Right renal cortex interstitium (tissue), 3 donors: ENCODE measurements at places on chromosomes 6 and 20. TPM values are rescaled to one million over a fixed set of nuclear protein-coding genes. Genes with fewer than 3 reads are reported as not detected.

- DNase-seq, result no peak
These were observed 101.1 kb upstream of the TAB2 start for GRCh38 chr6:149216459-149216858.

GRCh38 chr6:134169871-134170486 lies 117.6 kb upstream of the SLC2A12 start:
- DNase-seq, result no peak

- DNase-seq, result no peak
These were observed 76.4 kb downstream of the ADGRB3 start for GRCh38 chr6:68711386-68712000.

DNA sequence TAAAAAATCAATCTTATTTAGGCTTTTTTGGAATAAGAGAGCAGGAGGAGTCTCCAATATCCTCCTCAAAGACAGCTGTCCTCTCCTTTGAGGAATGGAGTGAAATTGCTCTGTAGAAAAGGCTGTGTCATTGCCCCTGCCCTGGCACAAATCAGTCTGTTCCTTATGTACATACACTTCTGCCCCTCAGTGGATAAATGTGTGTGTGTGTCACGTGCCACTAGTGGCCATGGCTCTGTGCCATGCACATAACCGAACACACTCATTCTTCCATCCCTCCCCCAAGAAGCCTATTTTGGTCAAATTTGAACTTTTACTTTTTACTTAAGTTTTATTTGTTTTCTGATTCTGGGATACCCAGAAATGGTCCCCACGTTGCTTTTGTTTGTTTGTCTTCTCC lies 49.2 kb downstream of the ANKS1A start:
- no peak for DNase-seq

DNA sequence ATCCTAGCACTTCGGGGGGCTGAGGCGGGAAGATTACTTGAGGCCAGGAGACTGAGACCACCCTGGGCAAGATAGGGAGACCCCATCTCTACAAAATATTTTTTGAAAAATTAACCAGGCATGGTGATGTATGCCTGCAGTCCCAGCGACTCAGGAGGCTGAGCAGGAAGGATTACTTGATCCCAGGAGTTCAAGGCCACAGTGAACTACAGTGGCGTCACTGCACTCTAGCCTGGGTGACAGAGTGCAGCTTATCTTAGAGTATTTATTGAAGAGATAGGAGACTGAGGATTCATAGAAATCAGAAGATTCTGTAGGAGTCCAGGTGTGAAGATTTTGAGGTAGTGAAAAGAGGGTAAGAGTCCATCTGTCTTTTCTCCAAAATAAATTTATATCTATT lies 45.0 kb downstream of the SLC17A5 start:
- DNase-seq, result no peak

DNA sequence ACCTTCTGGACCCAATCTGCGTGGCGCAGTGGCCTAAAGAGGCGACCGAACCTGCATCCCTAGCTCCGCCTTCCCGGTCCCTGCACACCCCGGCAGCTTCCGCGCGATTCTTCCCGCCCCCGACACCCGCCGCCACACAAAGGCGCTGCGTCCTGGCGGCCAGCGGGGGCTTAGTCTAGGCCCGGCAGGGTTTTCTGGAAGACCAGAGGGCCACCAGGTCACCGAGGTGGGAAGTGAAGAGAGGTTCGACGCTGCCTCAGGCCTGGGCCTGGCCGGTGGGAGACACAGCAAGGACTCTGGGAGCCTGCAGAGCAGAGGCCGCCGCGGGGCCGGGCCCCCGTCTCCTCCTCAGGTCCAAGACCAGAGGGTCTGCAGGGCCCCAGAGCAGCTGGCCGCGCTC lies 154.9 kb downstream of the OR2B2 start:
- DNase-seq, result no peak

DNA sequence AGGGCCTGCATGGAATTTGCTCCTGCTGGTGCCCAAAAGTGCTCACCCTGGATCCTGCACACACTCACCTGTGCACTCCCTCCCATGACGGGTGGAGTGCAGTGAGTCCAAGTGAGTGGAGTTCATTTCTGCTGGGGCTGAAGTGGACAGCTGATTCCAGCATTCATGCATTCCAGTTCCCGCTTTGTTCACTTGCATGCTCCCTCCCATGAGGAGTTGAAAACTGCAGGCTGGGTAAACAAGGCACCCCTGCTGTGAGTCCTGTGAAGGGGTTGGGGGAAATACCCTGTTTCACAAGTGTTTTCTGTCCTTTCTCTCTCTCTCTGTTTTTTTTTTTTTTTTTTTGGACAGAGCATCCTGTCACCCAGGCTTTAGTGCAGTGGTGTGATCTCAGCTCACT lies 454.1 kb upstream of the NOX3 start:
- DNase-seq, result no peak

Gene TMEM74B
- 2.0 TPM for polyA plus RNA-seq

DNA sequence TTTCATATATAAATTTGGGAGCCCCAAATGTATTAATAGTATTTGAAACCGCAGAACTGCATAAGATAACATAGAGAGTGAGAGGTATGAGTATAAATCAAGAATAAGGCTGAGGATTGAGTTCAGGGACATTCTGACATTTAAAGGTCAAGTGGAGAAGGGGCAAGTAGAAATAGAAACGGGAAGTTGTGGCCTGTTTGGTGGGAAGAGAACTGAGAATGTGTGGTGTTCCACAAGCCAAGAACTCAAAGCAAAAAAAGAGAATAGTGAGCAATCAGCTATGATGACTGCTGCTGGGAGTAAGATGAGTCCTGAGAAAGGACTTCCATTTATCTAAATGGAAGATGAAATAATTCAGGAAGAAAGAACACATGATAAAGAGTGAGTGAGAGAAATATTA lies 418.4 kb downstream of the CD109 start:
- no peak for DNase-seq

DNA sequence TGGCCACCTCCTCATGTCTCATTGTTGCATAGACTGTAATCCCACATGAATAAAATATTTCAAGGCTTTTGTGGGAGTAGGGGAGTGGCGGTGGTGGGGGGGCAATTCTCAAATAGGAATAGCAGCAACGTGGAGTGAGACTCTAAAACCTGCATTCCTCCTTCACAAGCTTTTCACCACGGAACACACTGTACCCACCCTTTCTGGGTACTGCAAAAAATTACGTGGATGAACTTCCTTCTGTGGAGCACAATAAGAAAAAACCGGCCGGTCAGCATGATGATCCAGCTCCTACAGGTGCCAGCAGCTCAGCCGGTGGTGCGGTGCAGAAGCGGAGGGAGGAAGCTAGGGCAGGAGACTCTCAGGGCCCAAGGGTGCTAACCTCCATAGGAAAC lies 930 bp upstream of the RRAGD start:
- DNase-seq, result no peak

DNA sequence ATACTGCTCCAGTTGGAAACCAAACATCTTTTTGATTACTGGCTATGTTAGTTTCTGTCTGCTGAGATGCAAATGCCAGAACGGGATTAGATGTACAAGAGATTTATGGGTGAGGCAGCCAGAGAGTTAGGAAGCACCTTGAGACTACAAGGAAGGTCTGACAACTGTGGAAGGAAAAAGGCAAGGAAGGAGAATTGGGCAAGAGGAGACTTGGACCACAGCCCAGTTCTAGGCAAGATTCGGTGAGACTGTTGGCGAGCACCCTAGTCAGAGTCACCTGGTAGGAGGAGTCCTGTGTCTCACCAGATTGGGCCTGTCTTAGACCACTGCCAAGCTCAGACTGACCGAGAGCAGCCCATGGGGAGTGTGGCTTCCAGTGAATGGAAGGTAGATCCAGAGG lies 91.8 kb upstream of the F13A1 start:
- DNase-seq, result no peak

DNA sequence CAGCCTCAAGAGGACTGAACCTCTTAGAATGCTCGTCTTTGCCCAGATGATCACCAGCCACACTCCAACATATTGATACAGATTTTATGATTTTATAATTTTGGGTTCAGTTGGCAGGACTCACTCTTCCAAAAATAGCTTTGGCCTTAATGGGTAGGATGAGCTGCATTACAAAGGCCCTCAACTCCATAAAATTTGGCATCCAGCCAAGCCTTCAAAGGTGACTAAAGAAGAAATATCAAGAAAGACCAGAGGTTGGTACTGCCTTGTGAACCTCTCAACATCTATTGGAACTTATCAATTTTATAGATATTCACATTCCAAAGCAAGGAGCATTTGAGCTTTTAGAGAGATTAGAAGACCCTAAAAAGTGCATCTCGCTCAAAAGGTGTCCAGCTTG lies 48.4 kb upstream of the SNAP25 start:
- DNase-seq, result no peak

Gene LRRC73
- polyA plus RNA-seq, result 0.86 TPM

Gene TNFRSF21
- polyA plus RNA-seq, result 31.4 TPM

DNA sequence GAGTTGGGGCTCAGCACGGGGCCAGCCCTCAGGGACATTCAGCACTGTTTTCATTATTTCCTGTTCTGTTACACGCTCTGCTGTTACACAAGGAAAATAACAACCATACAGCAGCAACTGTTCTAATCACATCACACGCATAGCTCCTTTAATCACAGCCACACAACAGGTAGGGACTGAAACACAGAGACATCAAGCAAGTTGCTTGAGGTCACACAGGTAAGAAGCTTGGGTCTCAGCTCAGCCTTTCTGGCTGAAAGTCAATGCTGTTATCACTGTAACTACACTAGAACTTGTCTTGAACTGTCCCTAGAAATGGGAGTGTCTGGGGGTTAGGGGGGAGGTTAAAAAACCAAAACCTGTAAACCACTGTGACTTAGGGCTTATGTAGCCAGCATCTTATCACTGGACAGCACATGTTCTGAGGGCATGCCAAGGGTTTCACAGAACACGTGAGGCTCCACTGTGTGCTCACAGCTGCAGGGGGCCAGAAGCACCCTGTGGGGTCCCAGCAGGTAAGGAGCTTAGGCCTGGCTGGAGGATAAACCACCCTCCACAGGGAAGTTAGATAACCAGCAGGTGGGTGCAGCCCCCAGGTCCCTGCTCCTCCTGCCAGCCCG lies 146.0 kb downstream of the EYA2 start:
- no peak for DNase-seq

GRCh38 chr6:39170860-39171259 lies 55.9 kb upstream of the SAYSD1 start:
- DNase-seq, result no peak

Gene GPLD1
- polyA plus RNA-seq, result 4.1 TPM

DNA sequence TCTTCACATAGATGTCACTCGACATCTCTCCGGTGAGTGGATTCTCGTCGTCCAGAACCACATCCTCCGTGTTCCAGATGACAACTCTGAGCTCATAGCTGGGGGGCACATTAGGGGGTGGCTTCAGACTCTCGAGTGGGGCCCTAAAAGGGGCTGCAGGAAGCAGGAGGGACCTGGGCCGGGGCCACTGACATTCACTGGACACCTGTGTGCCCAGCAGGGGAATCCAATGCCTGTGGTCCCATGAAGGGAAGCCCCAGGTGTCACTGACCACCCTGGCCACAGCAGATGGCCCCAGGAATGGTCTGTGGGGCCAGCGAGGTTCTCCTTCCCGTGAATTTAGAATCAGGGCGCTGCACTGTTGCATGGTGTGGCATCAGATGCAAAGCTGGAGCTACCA lies 18.7 kb downstream of the ERGIC3 start:
- no peak for DNase-seq

GRCh38 chr20:36097337-36098151 lies 57.0 kb upstream of the EPB41L1 start:
- DNase-seq, result no peak

DNA sequence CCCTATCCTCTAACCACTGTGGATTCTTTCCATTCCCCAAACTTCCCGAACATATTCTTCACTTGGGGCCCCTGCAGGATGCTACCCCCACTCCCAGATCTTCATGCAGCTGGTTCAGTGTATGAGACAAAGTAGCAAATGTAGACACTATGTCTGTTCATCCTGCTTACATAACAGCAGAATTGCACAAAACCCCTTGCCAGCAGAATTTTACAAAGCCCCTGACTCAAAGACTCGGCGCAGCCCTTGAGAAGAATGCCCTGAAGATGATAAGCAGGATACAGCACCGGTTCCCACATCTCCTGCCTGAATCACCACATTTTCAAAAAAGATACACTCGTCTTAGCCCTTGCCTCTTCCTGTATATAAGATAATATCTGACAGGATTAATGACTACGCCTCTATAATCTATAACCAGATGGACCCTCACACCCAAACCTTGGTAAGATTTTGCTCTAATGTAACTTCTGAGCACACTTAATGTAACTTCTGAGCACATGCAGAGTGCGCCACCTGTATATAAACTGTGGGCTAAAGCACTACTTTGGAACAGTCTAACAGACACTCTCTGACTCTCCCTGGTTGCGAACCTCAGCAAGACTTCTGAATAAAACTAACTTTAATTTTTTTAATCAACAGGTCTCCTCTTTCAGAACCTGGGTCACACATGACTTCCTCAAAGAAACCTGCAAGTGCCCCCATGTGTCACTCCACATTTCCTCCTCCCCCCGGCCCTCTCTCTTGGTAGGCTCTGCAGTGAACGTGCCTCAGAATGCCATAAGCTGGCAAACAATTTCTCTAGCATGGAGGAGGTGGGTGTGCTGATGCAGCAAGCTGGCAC lies 28.7 kb downstream of the RALGAPA2 start:
- no peak for DNase-seq

- DNase-seq, result no peak
These were observed 120.7 kb downstream of the MTFR2 start for GRCh38 chr6:136129365-136129764.

- DNase-seq, result no peak
These were observed 189.0 kb downstream of the UST start for GRCh38 chr6:148935705-148936435.

Gene PACSIN1
- polyA plus RNA-seq, result 0.79 TPM

DNA sequence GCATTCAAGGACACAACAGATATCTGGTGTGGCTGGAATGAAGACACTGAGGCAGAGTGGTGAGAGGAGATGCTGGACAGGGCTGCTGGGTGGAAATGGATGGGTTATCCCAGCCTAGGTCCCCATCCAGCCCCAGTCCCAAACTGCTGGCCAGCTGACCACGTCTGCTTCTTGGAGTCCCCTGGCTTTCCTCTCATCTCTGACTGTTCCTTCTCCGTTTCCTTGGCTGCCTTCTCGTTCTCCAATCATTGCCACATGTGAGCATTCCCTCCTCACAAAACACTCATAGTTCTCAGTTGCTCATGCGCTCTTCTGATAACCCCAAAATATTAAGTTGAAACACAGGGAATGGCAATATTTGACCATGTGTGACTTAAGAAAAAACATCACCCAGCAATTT lies 31.5 kb downstream of the MAFB start:
- no peak for DNase-seq

Gene POFUT1
- polyA plus RNA-seq, result 42.7 TPM

GRCh38 chr20:39516964-39517363 lies 554.8 kb downstream of the DHX35 start:
- no peak for DNase-seq

GRCh38 chr6:151160929-151161757 lies 78.6 kb upstream of the AKAP12 start:
- DNase-seq, result no peak

DNA sequence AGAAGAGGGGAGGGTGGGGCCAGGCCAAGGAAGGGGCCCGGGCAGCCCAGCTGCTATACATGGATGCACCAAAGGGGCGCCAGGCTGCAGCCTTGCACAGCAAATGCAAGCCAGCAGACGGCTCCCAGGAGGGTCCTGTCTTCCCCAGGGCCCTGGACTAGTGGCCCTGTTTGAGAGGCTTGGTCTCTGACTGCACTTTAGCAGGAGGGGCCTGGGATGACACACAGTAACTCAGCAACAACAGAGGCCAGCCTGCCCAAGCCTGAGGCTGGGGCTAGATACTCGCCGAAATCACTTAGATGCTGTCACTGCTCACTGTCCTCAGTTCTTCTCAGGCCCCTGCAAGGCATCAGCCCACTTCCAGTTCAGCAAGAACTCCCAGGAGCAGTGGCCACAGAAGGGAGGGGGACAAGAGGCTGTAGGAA lies 73.5 kb downstream of the TRAM2 start:
- DNase-seq, result no peak
